ENCODE measurements at places on chromosomes 6 and 20.

- no peak for DNase-seq
These were observed 109.0 kb downstream of the TFAP2A start for GRCh38 chr6:10305790-10306415.

GRCh38 chr20:23397961-23398360, 23.3 kb downstream of the NAPB start:
- DNase-seq, result peak; percentile 49

GRCh38 chr6:108799791-108800190, 48.4 kb upstream of the ARMC2 start:
- no peak for DNase-seq

DNA sequence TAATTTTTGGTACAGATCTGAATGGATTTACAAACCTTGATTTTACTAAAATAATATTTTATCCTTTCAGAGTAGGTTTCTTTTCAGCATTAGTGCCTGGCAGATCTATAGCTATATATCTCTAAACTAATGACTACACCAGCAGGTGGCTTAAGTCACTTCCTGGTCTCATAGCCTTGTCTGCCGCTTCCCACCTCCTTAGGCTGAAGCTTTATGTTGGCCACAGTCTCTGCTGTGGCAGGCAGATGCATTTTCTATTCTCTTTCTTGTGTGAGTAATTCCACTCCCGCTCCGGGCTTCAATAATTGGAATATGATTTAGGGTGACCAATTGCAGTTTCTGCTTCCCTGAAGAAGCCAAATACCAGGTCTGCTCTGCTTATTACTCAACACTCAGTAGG, 226.8 kb upstream of the HS3ST5 start:
- no peak for DNase-seq

GRCh38 chr20:62367136-62367632, at the start of gene LAMA5:
Gene LAMA5, minus strand, starts transcription at chr20:62367312. Its CDS starts 67 bp downstream, at chr20:62367245.
- DNase-seq, result peak; percentile 68

DNA sequence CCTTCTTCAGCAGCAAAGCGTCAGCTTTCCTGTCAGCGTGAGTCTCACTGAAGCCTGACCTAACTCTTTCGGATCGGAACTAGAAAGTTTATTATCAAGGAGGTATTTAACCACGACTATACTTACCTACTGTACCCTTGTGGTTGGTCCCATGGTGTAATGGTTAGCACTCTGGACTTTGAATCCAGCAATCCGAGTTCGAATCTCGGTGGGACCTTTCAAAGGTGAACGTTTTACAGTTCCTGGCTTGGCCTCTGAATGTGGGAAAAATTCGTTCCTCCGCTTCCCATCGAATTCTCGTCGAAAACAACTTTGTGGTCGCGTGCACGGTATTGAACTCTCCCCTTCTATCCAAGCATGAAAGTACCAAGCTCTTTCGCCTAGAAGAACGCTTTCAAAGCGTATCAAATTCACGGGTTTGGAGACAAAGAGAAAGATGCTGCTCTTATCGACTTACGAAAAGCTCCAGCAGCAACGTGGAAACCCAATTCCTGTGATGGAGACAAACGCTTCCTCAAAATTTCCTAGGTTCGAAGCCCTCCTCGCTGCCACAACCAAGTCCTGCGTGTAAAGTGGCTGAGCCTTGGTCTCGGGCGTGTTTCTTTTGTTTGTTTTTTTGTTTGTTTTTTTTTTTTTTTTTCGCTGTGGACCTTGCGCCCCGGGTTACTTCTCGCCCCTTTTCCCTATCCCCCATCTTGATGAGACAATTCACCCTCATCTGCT, 63.7 kb downstream of the GPX5 start:
- peak; percentile 41 for DNase-seq

- no peak for DNase-seq
These were observed 110.4 kb downstream of the BANF2 start for GRCh38 chr20:17810062-17810631.

DNA sequence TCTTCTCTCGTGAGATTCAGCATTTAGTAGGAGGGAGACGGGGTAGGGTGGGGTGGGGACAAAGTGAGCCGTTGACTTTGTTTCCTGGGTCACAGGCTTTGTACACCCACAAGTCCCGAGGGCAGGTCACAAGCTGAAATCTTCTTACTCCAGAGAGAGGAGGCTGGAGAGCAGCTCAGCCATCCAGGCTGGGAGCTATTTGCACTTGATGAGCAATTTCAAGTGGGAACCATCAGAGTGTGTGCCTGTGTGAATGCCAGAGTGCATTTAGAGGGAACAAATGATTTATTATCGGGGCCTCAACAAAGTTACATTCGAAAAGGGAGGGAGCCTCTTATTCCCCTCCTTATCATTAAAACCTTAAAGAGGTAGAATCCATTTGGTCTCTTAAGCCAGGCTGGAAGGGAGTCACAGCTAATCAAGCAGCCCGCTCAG, 155.7 kb upstream of the JARID2 start:
- no peak for DNase-seq

DNA sequence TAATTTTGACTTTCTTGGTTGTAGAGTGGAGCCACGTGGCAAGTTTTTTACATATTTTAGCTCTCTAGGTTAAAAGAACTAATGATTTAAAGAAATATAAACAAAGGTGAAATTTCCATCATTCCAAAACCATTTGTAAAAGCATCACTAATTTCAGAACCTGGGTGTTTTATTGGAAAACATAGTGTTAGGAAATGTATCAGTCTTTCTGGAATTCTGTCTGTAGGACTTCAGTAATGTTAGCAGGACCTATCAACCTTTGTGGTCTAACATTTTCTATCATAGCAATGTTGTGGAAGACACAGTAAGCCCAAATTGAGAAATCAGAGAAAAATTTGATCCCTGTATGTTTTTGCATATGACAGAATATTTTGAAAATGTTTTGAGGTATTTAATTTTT, 28.3 kb downstream of the L3MBTL3 start:
- no peak for DNase-seq

DNA sequence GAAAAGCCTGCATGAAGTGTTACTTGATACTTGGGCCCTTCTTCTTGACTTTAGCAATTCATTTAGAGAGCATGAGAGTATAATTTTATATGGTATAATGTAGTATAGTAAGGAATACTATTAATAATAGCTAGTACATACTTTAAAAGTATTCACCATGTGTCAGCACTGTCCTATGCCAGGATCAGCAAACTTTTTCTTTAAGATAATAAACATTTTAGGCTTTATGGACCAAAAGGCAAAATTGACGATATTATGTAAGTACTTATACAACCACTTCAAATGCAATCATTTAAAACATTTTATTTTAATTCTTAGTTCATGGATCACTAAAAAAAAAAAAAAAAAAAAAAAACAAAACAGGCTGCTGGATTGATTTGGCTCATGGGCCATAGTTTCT, 163.9 kb downstream of the IBTK start:
- no peak for DNase-seq
